ENCODE measurements at places on chromosomes 1 and 21. TPM values are rescaled to one million over a fixed set of nuclear protein-coding genes. Genes with fewer than 3 reads are reported as not detected.

FMN2 gene
- 0.38 TPM for total RNA-seq

NAV1 gene
- total RNA-seq, result 86.6 TPM

ADGRL2 gene
- 33.3 TPM for total RNA-seq

ATP1A4 gene
- total RNA-seq, result 1.0 TPM

KRTAP11-1 gene
- total RNA-seq, result not detected

- no peak for DNase-seq
These were observed 1814.0 kb downstream of the PLA2G4A start for GRCh38 chr1:188642704-188643103.

DNA sequence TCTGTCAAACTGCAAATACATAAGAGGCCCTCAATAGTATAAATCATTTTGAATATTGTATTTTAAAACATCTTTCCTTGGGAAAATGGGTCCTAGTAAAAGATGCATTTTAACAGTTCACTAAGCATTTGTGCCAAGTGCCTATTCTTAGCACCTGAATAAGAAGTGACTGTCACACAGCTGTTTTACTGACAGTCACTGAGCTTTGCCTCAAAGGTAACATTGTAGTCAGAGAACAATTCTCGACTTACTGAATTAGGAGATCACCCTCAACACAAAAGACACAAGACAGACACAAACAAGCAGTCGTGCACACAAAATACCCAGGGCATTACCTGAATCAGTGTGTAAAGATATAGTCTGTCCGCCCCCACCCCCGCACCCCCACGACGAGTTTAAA, 408 bp downstream of the ESRRG start:
- no peak for DNase-seq

Data from cardiac septum (tissue), 1 donor.